ENCODE measurements at places on chromosomes 2 and 18.

- DNase-seq: no peak
Measured at GRCh38 chr2:227052879-227053278, 111.1 kb downstream of the COL4A4 start.

DNA sequence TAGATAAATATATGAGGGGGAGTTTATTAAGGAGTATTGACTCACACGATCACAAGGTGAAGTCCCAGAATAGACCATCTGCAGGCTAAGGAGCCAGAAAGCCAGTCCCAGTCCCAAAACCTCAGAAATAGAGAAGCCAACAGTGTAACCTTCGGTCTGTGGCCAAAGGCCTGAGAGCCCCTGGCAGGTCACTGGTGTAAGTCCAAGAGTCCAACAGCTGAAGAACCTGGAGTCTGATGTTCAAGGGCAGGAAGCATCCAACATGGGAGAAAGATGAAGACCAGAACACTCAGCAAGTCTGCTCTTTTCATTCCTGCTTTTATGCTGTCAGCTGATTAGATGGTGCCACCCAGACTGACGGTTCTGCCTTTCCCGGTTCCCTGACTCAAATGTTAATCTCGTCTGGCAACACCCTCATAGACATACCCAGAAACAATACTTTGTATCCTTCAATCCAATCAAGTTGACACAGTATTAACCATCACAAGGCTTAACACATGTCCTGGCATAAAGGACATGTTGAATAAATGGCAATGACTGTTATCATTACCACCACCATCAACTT lies 56.7 kb downstream of the MAPK4 start:
- DNase-seq: no peak

DNA sequence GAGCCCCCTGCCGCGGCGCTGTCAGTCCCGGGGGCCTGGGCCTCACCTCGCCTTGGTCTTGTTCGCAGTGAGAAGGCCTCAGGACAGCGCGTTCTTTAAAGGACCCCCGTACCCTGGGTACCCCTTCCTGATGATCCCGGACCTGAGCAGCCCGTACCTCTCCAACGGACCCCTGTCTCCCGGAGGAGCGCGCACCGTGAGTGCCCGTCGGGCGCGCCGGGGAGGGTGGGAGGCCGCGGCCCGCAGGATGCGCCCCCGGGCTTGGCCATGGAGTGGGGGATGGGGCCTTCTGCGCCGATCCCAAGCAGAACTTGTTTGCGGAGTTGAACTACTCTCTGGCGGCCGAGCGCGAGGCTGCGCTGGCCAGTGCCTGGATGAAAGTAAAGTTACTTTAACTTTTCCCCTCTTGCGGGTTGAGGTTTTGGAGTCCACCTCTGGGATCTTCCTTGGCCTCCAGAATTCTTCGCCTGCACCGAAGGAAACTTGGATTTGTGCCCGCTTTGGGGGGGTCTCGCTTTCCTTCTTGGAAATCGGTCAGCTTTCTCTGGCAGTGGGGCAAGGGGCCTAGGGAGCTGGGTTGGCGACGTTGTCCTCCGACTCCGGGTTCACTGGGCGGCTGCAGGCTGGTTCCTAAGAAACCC lies 1.2 kb downstream of the TCF7L1 start:
- DNase-seq: peak; percentile 54

GRCh38 chr2:113703386-113704299 lies 52.8 kb downstream of the SLC35F5 start:
- DNase-seq: no peak

DNA sequence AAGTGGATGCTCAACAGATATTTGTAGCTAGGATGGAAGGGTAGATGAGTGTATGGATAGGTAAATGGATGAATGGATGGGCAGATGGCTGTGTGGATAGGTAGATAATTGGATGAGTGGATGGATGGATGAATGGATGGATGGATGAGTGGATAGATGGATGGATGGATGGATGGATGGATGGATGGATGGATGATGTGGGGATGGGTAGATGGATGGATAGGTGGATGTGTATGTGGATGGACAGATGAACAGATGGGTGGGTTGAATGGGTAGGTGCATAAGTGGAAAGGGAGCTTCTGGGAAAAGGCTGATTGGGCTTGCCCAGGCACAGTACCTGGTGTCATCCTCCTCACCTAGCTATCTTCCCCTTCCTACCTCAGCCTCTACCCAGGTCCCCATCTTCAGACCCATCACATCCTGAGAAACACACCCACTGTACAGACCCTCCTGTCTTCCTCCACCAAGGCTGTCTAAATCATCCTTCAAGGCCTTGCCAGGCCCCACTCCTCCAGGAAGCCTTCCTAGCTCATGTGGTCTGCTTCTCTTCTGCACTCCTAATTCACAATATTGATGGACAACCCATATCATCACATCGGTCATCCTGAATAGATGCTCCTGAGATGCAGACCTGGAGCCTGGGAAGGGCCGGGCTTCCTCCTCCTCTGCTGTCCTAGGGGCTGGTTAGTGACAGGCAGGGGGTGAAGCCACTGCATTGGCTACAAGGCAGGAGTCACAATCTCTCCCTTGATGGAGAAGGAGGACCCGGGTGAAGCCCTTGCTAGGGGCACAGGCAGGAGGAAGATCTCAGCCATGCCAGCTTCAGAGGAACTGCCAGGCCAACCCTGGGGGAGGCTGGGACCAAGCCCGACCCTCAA lies 49.4 kb downstream of the SMAD7 start:
- no peak for DNase-seq

GRCh38 chr2:134842930-134843490 lies 4.6 kb downstream of the ACMSD start:
- no peak for DNase-seq
